Gastroesophageal sphincter (tissue), 4 donors: ENCODE measurements at places on chromosomes 16 and 17.

DNA sequence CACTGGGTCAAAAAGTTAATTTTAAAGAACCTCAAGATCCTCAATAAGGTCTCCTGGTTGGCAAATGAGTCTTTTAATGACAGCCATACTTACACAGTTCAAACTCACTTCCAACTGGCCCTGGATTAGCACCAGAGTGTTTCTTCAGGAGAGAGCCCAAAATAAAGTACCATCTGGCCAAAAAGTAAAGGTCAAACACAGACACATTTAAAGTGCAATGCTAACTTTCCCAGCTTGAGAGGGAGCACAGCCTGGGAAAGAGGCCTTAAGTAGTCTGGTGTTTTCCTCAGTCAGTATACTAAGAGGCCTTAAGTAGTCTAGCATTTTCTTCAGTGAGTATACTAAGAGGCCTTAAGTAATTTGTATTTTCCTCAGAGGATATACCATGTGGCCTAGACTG, 46.6 kb upstream of the ERN1 start:
- no peak for ATAC-seq

DNA sequence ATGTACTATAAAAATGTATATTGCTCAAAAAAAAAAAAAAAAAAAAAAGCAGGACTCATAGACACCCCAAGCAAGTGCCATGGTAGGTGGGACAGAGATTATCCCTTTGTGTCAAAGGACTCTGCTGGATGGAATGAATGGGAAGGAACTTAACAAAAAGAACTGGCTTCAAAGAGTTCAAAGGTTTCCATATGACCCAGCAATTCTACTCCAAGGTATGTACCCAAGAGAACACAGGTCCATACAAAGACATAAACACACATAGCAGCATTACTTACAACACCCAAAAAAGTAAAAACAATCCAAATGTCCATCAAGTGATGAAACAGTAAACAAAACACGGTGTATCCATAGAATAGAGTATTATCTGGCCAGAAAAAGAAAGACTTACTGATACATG, 255.2 kb downstream of the SLC39A11 start:
- no peak for ATAC-seq

GRCh38 chr16:24116046-24116776, 139.9 kb upstream of the CACNG3 start:
- no peak for ATAC-seq

DNA sequence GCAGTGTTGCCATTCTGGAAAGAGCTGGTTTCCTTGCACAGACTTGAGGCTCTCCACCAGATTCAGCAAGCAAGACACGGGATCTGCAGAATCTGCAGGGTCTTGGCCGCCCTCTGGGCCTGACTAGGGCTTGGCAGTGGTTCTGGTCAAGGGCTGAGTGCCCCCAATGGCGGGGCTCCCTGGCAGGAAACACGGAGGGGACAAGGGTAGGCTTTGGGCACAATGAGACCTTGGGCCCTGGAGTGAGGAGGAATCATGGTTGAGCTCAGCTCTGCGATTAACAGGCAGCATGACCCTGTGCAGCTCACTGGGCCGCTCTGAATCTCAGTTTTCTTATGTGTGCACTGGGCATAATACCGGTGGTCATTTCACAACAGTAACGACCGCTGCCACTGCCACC, 249.9 kb downstream of the GSG1L start:
- ATAC-seq: no peak

- ATAC-seq: no peak
Observed at GRCh38 chr17:50465635-50466034, 3.0 kb downstream of the CHAD start.

- no peak for ATAC-seq
Observed at GRCh38 chr16:53898993-53899392, 195.0 kb downstream of the FTO start.

GRCh38 chr17:77394540-77395295, 253.9 kb downstream of the SEC14L1 start:
- ATAC-seq: no peak

- ATAC-seq: no peak
Observed at GRCh38 chr16:81632392-81633146, 146.5 kb upstream of the PLCG2 start.

DNA sequence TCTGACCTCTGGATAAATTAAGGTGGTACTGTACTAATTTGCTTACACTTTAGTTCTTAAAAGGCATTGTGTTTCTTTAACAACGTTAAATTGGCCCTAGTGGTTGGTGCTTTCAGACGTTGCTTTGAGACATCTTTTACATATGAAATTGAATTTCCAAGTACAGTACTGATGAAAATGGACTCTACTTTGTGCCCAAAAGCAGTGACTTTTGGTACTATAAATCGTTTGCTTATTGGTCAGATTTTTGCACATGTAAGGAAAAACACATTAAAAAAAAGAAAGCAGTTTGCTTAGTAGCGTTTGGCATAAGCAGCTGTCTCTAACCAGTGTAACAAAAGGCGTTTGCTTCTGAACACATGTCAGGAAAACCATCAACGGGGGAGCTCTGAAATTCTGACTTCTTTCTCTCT, 139.6 kb downstream of the CDK5R1 start:
- no peak for ATAC-seq

GRCh38 chr16:2324296-2324859, 16.1 kb downstream of the ABCA3 start:
- no peak for ATAC-seq

DNA sequence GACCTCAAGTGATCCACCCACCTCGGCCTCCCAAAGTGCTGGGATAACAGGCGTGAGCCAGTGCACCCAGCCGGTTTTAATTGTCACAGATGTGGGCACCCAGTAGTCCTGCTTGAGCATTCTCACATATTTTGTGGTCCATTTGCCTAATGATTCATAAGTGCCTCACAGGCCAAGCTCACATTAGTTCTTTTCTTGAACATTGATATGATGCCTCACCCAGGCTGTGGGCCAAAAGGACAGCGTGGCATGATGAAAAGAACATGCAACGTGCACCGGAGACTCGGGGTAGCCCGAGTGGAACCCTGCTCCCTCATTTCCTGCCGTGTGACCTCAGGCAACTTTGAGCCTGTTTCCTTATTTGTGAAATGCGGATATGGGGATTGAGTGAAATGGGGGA, 181.9 kb downstream of the SNX29 start:
- ATAC-seq: no peak

DNA sequence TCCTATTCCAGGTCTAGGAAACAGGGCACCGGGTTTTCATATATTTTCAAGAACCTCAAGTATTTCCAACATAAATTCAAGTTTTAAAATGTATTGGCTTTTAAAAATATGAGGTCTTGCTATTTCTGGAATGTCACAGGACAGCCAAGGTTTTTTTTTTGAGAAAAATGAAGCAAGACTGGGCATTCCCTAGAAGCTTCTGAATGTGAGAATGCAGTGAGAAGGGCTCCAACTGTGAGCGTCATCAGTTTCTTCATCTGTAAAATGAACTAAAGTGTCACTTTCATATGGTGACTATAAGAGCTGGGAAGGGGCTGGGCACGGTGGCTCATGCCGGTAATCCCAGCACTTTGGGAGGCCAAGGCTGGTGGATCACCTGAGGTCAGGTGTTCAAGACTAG, 455.8 kb upstream of the MAF start:
- ATAC-seq: no peak

DNA sequence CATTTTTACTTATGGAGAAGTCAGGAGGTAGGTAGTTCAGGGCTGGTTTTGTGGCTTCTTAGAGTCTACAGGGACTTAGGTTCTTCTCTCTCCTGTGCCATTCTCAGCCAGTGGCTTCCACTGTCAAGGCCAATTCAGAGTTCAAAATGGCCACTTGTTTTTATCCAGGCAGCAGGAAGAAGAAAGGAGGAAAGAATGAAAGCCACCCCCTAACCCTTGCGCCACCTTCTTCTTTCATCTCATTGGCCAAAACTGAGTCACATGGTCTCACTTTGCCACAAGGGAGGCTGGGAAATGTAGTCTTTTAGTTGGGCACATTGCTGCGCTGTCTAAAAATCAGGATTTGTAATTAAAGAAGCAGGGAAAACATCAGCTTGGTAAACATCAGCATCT, 60.8 kb upstream of the MED9 start:
- no peak for ATAC-seq

DNA sequence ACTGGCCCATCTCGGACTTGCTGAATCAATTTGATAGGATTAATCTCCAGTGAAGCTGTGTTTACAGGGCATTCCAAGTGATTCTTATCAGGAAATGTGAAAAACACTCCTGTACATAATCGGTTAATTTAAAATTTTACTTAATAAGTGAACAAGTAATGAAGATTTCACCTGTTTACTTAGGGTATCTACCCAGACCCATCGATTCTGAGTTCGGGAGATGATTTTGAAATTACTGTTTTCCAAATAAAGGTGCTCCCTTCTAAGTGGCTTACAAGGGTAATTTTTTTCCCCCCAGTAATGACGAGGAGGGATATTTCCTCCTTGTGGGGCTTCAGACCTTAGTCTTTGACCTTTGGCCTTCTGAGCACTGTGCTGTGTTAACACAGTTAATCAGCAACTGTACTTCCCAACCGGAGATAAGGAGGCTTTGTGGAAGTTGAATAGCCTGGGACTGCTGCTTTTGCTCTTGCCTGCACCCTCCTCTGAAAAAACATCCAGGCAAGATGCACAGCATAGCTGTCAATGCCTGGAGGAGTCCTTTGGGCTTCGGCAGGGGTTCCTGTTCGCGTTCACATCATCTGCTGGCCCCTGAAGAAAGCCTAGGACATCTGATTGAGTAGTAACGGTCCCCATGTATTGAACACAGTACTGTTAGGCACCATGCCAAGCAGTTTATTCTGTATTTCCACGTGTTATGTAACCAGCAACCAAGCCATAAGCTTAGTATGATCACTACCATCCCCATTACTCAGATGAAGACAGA, 1.8 kb downstream of the FAHD1 start:
- ATAC-seq: no peak

- no peak for ATAC-seq
Observed at GRCh38 chr16:20853143-20853542, 46.8 kb downstream of the REXO5 start.

DNA sequence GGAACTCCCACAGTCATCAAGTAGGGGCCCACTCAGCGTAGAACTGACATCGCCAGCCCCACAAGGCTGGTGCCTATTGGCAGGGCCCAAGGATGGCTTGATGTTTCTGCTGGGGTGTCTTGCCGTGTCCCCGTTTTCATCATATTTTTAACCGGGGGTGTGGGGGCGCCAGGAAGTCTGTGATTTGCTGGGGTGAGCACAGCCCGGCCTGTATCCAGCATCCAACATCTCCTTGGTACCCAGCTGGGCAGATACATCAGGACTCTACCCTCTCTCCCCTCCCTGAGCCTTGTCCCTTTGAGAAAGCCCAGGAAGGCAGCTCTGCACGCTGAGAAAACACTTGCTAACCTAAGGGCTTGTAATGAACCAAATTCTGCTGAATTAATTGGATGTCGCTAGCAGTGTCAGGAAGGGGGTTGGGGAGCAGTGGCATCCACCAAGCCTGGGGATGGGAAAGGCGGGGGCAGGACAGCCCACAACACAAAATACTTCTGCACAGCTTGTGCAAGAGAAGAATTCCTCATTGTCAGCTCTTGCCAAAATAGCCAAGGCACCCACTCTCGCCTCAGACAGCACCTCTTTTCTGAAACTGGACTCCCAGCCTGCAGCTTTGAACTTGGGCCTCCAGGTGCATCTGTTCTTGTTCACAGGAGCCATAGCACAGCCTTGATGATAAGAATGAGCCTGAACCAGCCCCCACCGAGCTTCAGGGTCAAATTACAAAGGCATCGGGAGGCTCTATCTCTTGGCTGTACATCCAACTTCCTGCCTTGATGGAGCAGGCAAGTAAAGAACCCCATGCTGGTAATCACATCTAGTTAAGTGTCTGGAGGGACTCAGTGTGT, 63.7 kb upstream of the LYRM9 start:
- no peak for ATAC-seq

DNA sequence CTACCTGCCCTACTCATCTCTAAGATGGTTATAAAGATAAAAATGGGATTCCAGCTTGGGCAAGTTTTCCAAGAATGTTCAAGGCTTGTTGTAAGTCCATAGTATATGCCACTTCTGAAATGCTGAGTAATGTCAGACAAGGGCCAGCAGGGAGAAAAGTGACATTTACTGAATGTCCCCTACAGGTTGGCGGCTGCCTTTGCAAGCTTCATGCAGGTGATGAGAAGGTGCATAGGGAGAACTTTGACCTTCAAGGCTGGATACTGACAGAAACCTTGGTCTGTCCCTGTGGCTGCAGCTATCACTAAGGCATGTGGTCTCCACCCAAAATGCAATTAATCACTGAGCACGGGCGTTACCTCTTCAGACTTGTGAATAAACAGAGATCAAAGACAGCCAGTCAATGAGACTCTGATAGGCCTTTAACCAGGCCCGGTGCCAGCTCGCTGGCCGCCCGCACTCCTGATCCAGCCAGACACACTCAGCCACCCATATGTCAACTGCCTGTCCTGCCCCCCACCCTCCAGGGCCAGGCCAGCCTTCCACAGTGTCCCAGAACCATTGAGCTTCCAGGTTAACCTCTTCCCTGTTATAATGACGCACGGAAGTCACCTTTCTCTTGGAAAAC, 26.8 kb upstream of the AXIN2 start:
- no peak for ATAC-seq

- ATAC-seq: no peak
Observed at GRCh38 chr16:49350265-49351095, 23.1 kb upstream of the C16orf78 start.

DNA sequence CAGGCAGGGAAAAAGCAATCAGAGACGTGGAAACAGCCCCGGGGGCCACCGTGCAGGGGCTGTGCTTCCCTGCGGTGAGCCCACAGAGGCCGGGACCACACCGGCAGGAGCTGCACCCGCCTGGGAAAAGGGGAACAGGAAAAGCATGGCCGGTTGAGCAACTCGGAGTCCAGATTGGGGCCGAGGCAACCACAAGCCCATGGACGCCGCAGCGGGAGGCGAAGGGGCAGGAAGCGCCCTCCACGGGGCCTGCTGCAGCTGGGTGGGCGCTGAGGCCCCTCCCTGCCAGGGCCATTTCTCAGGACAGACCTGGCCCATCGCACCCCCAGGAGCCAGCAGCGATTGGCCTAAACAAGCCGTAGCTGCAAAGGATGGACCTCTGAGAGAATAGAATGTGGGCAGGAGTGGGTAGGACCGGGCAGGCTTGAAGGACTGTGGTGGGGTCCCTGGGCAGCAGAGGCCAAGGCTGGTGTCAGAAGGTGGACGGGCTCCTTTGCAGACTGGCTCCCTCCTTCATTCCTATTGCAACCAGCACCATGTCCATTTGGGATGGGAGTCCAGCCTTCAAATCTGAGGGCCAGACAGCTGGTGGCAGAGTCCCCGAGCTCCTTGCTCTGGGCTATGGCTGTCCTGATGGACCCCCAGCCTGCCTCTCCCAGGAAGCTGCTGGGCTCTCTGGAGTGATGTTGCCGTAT, 30.4 kb downstream of the COX4I1 start:
- peak; percentile 32 for ATAC-seq

GRCh38 chr16:73171380-73171779, 123.5 kb upstream of the ZFHX3 start:
- no peak for ATAC-seq

- peak; percentile 0 for ATAC-seq
Observed at GRCh38 chr16:528111-529011, 849 bp downstream of the CAPN15 start.

- ATAC-seq: no peak
Observed at GRCh38 chr16:11224894-11225676, 30.9 kb downstream of the SOCS1 start.

GRCh38 chr17:12519956-12520594, 145.6 kb upstream of the MYOCD start:
- ATAC-seq: no peak
